ENCODE measurements at places on chromosomes 7 and 10.

DNA sequence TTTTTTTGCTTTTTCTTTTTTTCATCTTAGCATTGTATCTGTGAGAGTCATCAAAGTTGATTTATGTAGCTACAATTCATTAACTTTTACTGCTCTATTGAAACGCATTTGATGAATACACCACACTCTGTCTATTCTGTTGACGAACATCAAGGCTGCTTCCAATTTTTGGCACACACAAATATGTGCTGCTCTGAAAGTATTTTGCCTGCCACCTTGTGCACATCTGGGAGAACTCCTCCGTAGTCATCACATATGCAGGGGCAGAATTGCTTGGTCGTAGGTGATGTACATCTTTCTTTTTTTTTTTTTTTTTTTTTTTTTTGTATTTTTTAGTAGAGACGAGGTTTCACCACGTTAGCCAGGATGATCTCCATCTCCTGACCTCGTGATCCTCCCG is 796.8 kb downstream of the KCNMA1 start:
- no peak for DNase-seq

- DNase-seq, result no peak
These were observed 68.9 kb downstream of the DYNC1I1 start for GRCh38 chr7:95840953-95841950.

DNA sequence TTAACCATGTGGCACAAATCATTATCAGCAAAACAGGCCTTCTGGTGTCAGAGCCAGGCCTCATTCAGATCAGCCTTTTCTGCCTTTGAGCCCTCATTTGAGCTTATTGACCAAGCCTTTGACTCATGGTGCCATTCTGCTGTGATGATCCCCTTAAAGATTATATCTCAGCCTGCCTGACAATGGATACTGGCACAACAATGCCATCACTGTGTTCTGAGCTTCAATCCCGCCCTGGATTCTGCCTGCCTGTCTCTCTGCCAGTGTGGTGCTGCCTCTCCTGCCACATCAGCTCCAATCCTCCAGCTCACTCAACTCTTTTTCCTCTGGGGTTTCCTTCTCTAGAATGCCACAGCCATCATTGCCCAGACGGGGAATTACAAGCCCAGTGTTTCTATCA is 52.6 kb downstream of the SRI start:
- no peak for DNase-seq

- no peak for DNase-seq
These were observed 261.6 kb downstream of the CNTNAP2 start for GRCh38 chr7:146378196-146378595.

- DNase-seq, result no peak
These were observed 47.2 kb downstream of the LRRC20 start for GRCh38 chr10:70335246-70335613.

DNA sequence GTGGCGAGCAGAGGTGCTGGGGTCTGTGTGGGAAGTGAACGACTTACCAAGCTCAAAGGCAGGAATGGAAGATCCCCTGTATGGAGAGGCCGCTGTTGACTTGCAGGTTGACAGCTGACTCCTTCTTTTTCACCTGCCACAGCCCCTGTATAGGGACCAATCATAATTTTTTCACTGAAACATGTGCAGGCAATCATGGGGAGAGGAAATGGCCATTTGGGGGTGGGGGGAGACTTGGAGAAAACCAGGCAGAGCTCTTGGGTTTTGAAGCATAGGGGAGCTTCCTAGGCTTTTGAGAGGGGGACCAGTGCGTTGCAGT is 101.4 kb downstream of the WDR37 start:
- no peak for DNase-seq

GRCh38 chr7:91185771-91186170 is 78.5 kb upstream of the FZD1 start:
- DNase-seq, result no peak

- DNase-seq, result no peak
These were observed 25.2 kb upstream of the TTYH3 start for GRCh38 chr7:2606539-2606936.

DNA sequence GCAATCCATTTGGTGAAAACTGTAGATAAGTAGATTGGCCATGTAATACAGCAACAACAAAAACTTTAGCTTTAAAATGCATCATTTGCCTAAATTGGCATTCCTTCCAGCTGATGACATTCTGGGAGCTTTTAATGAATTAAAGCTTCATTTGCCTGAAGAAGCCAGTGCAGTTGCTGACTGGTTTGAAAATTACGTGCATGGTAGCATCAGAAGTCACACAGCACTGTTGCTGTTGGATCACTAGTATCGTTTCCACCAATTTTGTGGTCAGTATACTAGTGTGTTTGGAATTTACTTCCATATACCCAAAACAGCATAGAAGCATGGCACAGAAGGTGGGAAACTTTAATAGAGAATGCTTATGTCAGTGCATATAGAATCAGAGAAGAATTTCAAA is 194.9 kb downstream of the ETV1 start:
- DNase-seq, result no peak

DNA sequence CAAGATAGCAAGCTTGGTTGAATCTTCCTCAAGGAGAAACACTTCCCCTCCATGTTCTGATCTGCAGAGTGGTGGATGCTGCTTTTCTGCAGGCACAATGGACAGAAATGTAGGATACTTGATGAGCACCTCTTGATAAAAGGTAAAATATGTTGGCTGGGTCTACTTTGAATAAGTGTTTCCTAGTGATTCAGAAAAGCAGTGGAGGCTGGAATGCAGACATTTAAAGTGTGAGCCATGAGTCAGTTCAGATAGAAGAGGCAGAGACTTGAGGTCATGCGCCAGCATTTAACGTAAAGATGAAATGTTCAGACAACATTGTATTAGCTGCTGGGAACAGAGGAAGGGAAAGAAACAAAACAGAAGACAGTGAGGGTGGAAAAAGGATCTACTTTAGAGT is 403.1 kb downstream of the ADRA2A start:
- DNase-seq, result no peak

- no peak for DNase-seq
These were observed 16.8 kb upstream of the MTPAP start for GRCh38 chr10:30365883-30366282.

DNA sequence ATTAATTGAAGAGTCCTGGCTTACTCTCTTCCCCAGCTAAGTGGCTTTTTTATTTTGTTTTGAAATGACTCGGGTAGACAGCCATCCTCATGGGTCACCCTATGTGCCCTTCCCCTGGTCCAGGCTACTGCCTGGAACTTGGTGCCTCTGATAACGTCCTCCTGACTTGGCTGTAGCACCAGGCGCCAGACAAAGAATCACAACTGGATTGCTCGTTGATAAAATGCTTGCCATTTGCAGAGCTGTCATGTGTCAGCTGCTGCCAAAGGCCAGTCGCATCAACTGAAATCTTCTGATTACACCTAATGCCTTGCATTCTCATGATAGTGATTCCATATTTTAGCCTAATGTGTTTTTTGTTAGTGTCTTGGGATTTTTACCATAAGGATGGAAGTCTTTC is 27.4 kb upstream of the ABLIM1 start:
- no peak for DNase-seq

DNA sequence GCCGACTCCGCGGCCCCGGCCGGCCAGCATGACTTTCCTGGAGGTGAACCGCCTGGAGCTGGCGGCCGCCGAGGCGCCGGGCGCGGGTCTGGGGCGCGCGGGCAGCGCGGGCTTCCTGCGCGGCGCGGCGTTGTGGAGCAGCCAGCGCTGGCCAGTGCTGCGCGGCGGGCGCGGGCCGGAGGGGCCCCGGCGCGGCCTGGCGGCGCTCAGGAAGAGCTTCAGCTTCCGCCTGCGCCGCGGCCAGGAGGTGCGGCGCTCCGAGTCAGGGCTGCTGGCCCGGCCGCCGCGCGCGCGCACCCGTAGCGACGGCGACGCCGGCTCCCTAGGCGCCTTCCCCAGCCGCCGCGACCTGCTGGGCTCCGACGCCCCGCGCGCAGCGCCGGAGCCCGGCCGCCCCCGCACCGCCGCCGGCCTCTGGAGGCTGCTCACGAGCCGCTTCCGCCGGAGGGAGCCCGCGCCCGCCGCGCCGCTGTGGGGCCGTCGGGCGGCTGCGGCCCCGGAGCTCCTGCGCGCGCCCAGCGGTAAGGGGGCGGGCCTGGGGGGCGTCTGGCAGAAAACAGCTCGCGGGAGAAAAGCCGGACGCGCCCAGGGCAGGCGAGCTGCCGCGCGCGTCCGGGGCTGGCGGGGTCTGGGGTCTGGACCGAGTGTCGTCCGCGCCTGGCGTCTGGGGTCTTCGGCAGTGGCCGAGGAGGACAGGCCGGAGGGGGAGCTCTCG is 29.0 kb downstream of the AGAP3 start:
- no peak for DNase-seq

DNA sequence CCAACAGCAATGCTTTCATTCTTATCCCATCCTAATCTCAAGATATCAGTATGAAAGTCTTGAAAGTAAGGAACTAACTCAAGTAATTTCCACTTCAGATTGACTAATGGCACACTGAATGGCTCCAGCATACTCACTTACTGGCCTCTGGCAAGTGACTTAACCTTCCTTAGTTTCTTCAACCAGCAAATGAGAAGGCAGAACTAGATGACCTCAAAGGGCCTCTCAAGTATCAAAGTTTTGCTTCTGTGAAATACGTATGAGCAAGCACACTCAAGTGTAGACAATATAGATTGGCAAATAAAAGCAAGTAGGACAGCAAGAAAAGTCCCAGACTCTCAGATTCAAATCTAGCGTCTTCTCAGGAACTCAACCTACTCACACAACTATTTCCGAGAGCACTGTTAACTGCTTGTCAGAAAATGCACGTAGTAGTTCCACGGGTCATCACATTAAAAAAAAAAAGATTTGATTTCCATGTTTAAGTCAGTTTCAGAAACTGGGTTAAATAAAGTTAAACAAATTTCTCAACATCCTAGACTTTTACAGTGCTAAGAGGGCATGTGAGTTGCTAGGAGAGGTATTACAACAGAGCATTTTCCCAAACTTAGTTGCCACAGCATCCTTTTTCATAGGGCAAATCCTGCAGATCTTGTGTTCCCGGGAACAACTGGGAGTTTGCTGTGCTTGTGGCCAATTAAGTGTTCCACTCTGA is 276.9 kb upstream of the KLF14 start:
- no peak for DNase-seq

Data from NCI-H1105 treated with DMSO at 0.1 percent for 48 hours (cell line).